Esophagus mucosa (tissue), 1 donor: ENCODE measurements at places on chromosomes 12 and 14. TPM values are rescaled to one million over a fixed set of nuclear protein-coding genes. Genes with fewer than 3 reads are reported as not detected.

Gene KLRK1
- total RNA-seq, result not detected

Gene HOXC11
- total RNA-seq, result 0.08 TPM

Gene JPH4
- 0.04 TPM for total RNA-seq

Gene CNTN1
- total RNA-seq, result 9.8 TPM

Gene PRKCH
- total RNA-seq, result 48.2 TPM

Gene CLEC9A
- total RNA-seq, result not detected

DNA sequence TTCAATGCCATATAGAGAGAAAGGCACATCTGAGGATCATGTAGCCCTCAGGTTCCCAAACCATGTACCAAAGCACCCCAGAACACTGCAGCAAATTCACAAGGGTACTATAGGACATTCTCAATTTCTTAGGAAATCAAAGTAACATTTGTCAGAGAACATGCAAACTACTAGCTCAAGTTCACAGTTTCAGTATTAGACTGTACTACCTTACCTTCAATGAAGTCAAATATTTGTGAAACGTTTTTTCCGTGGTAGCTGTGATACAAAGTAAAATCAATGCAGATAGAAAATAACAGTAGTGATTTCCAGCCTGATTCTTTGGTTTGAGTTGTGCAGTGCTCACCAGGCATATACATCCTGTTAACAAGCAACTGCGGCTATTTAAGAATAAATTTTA is 197.1 kb downstream of the MED13L start:
- no peak for ATAC-seq

- no peak for ATAC-seq
Observed at GRCh38 chr12:101086490-101087135, 123.4 kb downstream of the SLC5A8 start.

DNA sequence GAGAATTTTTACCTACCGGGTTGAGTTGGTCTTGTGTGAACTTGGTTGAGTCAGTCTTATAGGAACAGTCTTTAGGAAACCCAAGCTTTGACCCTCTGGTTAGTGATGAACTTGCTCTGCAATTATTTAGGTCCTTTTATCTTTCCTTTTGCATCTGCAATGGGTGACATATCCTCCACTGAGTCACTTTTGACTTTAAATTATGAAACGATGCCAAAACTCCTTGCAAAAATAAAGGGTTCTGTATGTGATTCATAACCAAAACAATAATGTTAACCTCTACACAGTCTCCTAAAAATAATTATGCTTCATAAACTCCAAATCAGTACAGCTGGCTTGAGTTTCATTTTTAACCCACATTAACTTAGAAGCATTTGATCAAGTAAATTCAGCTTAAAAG is 979.4 kb downstream of the GALC start:
- no peak for ATAC-seq

- ATAC-seq, result no peak
Observed at GRCh38 chr12:113609692-113610469, 138.2 kb upstream of the LHX5 start.

GRCh38 chr12:98594050-98594835 is 757 bp downstream of the SLC25A3 start:
- ATAC-seq, result peak; percentile 63

DNA sequence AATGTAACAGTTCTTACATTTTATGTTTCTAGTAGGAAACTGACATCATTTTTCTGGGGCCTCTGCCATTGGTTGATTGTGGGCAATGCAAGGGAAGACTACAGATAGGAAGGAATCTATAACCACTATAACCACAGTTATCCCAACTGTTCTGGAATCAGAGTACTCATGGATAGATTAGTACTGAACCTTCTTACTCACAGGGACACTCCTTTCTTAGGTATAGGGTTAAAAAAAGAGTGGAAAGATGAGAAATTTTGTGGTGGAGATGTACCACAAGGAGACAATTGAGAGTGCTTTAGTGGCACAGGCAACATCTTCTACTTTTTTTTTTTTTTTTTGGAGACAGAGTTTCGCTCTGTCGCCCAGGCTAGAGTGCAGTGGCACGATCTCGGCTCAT is 21.0 kb downstream of the TMEM116 start:
- no peak for ATAC-seq

GRCh38 chr14:103318750-103319419 is 15.2 kb upstream of the EIF5 start:
- ATAC-seq, result no peak

- ATAC-seq, result no peak
Observed at GRCh38 chr14:99936738-99937474, 128.3 kb upstream of the EVL start.

DNA sequence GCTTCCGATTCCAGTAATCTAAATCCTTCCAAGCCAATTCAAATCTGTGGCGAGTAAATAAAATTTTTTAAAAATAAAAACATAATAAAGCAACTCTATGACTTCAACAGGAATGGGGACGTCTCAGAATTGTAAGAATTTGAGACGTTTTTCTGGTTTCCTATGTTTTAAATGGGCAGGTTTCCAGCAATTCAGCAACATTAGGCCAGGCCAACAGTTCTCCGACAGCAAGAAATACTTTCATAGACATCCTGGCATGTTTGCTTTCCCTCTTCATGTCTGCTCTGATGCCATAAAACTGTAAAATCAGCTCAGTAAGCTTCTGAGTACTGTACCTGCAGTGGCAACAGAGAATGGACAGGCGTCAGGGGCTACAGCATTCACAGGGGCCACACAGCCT is 35.8 kb upstream of the DICER1 start:
- no peak for ATAC-seq

- ATAC-seq, result no peak
Observed at GRCh38 chr12:67386869-67387565, 117.9 kb downstream of the CAND1 start.
